ENCODE measurements at places on chromosomes 12 and 14.

GRCh38 chr12:65500091-65500900 is 221.8 kb downstream of the MSRB3 start:
- no peak for DNase-seq

DNA sequence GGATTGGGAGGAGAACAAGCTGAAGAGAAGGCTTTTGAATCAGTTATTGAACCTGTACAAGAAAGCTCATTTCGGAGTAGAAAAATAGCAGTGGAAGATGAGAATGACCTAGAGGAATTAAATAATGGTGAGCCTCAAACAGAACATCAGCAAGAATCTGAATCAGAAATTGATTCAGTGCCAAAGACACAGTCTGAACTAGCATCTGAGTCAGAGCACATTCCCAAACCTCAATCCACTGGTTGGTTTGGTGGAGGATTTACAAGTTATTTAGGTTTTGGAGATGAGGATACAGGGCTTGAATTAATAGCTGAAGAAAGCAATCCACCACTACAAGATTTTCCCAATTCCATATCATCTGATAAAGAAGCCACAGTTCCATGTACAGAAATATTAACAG is 13.5 kb downstream of the MIA2 start:
- no peak for DNase-seq

DNA sequence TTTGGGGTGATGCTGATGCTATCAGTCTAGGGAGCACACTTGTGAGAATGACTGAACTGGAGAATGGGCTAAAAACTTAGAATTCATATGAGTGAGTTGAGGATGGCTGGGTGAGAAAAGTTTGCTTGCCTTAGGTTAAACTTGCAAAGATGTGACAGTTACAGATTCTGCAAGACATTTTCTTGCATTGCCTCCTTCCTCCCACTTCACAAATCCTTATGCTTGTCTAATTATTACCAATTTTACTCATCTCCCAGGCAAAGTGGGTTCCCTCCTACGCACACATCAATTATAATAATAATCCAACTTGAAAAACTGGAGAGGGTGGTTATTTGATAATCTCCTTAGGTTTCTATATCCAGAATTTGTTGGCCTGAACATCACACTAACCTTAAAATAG is 50.9 kb downstream of the ATP2B1 start:
- no peak for DNase-seq

GRCh38 chr12:122651520-122652224 is 51.5 kb downstream of the HCAR2 start:
- DNase-seq = no peak

GRCh38 chr14:51310505-51310944 is 70.5 kb downstream of the TMX1 start:
- no peak for DNase-seq

DNA sequence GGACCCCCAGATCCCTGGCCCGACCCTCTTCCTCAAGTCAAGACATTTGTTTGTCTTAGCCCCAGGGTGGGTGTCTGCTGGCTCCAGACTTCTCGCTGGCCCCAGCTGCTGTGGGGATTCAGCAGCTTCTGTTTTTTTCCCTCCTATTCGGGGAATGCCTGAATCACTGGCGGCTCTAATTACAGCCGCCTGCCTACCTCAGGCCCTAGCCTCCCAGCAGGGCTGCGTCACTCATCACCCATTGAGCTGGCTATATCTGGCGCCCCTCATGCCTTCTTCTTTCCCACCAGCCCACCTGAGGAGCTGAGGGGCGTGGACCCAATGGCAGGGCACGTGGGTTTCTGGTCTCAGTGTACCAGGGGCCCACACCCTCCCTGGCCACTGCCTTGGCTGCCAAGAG is 10.1 kb downstream of the KRT80 start:
- DNase-seq = no peak

DNA sequence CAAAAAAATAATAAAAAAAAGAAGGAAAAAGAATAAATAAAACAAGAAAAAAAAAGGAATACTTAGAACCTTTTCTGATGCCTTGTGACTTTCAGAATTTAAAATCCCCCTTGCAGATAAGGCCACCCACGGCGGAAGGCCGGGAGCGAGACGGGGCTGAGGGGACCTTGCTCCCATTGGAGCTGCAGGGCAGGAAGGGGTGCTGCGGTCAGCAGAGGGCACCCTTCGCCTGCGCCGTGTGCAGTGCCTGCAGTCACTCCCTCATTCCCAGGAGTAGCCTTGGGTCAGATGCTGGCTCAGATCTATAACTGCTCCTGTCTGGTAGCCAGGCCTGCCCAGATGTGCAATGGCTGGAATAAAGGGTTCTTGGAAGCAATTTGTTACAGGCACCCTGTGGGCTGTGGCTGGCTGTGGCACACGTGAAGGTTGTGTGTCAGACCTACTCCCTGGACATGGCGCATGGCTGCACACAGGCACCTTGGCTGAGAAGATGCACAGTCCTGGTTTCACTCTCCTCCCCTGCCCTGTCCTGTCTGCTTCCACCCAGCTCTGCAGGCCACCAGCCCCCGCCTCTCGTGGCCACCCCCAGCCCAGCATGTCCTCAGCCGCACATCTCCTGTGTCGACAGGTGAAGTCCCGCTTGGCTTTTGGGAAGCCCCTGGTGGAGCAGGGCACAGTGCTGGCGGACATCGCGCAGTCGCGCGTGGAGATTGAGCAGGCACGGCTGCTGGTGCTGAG is 13.4 kb upstream of the ALDH2 start:
- DNase-seq = peak; percentile 65

GRCh38 chr12:66693901-66694513 is 15.1 kb upstream of the GRIP1 start:
- peak; percentile 5 for DNase-seq

GRCh38 chr12:22396735-22397134 is 62.2 kb upstream of the ST8SIA1 start:
- no peak for DNase-seq

GRCh38 chr12:52147367-52147963 is 44.3 kb downstream of the KRT80 start:
- DNase-seq = no peak

GRCh38 chr14:68231898-68232297 is 412.3 kb downstream of the RAD51B start:
- no peak for DNase-seq

- no peak for DNase-seq
These were observed 23.7 kb downstream of the NINJ2 start for GRCh38 chr12:639566-639965.

GRCh38 chr12:31236998-31237637 is 88.8 kb downstream of the SINHCAF start:
- DNase-seq = no peak

Data from GM12892 (cell line).